ENCODE measurements at places on chromosomes 16 and 17.

GRCh38 chr17:16950488-16950887 is 21.4 kb downstream of the TNFRSF13B start:
- DNase-seq, result no peak

DNA sequence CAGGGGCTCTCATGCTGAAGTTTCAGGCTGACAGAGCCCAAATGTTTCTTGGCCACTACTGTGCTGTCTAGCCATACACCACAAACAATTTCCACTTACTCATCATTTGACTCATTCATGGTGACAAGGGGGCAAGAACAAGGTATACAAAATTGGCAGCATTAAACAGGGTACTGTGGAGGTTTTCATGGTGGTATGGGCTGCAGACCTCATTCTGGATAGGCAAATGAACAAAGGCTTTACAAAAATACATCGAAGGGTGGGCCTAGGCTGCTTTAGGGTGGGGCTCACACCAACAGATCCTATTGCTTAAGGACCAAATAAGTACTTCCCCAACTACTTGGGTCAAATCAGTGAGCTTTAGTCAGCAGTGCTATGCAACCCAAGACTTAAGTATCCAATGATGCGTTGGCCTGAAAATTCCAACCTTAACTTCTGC is 53.0 kb downstream of the N4BP1 start:
- DNase-seq, result no peak

- no peak for DNase-seq
Observed at GRCh38 chr16:13554005-13554404, 365.9 kb upstream of the ERCC4 start.

GRCh38 chr17:34248511-34249024 is 6.5 kb upstream of the CCL2 start:
- no peak for DNase-seq

DNA sequence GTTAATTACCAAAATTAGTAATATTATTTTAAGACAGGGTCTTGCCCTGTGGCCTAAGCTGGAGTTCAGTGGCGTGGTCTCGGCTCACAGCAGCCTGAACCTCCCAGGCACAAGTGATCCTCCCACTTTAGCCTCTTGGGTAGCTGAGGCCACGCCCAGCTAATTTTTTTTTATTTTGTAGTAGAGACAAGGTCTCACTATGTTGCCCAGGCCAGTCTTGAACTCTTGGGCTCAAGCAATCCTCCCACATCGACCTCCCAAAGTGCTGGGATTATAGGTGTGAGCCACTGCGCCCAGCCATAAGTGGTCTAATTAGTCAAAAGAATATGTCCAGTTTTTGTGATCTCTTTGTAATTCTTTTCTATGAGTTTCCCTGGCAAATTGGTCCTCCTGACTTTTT is 12.0 kb upstream of the CFDP1 start:
- no peak for DNase-seq

DNA sequence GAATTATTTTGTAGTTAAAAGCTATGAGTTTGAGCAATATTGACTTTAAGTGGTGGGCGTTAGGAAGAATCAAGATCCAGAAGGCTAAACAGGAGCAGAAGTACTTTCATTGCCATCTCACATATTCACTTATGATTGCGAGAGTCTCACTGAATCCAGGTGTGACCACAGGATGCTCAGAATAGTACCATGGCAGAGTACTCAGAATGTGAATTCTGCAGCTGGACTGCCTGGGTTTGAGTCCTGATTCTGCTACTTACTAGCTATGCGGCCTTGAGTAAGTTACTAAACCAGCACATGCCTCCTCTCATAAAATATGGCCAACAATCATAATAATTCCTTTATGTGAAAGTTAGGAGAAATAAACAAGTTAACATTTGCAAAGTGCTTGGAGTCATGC is 109.5 kb downstream of the CA10 start:
- DNase-seq, result no peak

- DNase-seq, result no peak
Observed at GRCh38 chr17:74145756-74146155, 57.7 kb upstream of the RPL38 start.

DNA sequence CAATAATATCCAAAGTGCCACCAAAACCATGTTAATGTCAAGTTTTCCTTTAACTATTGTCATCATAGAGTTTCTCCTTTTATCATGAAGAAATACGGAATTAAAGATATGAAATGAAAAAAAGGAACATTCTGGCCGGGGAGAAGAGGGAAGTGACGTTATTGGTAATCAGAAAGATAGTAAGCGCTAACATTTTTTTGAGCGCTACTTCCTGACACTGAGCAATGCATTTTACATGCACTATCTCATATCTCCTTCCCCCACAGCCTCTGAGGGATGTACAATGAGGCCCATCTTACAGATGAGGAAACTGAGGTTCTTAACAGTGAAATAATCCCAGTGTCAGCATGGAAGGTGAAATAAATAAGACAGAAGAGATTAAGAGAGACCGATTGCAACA is 410.9 kb downstream of the SOX9 start:
- DNase-seq, result no peak

DNA sequence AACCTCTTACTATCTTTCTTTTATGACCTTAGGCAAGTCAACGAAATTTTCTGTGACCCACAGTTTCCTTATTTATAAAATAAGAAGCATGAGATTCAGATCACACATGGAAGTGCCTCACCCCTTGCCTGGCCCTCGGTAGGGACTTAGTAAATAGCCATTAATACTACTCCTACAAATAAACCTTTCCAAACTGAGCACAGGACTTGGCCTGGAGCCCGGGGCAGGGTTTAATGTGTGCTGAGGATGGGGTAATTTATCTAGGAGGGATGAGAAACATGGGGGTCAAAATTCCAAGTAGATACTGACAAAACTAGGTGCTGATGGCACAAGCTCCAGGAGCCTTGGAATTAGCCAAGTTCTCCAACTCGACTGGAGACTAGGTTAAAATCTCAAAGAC is 35.0 kb downstream of the PITPNC1 start:
- DNase-seq, result no peak

DNA sequence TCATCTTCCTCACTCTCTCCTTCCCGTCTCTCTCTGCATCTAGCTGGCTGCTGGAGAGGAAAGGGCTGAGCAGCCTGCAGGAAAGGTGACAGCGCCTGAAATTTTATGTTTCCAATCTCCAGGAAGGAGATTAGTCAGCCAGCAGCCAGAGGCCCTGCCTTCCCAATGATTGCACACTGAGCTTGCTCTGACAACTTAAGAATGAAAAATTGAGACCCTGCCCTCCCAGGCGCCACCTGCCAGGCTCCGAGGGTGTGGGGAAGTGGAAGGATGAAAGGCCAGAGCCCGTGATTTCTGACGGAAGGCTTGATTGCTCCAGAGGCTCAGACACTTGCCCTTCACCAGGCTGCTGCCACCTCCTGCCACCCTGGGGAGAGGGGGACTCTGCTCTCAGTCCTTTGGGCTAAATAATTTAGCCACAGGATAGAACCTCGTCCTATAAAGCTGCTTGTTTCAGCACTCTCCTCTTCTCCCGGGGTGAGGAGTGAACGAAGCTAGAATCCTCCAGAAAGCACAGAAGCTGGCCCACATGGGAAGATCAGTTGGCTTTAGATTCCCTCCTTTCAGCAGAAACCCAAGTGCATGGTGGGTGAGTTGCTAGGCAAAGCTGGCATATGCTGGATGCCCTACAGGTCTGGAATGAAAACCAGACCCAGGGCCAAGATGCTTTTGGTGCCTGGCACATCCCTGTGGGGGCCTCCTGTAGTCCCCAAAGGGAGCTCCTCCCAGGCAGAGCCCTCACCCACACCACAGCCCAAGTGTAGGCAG is 33.5 kb downstream of the GRIN2C start:
- DNase-seq, result no peak

DNA sequence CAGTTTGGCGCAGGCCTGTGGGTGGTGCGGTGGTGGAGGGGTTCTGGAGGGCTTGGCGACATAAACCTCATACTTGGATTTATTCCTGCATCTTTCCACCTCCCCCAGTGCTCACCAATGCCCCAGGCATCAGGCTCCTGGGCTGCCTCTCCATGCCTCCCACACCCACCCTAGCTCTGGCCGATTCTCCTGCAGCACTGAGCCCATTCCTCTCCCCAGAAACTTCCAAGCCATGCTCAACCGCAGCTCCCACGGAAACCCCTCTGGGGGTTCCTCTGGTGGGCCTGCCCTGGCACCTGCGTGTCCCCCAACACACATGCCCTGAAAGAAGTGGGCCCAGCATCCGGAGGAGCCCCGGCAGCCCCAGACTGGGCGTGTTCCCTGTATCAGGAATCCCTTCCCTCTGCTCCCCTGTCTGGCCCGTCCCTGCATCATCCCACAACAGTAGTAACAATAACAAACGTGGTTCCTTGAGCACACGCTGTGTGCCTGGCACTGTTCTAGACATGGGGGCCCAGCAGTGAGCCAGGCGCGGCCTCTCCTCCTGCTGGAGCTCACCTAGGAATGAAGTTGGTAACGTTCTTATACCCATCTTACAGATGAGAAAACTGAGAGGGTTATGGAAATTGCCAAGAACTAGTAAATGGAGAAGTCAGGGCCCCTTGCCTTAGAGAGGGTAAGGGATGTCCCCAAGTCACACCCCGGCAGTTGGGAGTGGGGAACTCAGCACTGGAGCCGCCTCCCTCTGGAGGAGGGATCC is 2.3 kb downstream of the PRSS21 start:
- no peak for DNase-seq

DNA sequence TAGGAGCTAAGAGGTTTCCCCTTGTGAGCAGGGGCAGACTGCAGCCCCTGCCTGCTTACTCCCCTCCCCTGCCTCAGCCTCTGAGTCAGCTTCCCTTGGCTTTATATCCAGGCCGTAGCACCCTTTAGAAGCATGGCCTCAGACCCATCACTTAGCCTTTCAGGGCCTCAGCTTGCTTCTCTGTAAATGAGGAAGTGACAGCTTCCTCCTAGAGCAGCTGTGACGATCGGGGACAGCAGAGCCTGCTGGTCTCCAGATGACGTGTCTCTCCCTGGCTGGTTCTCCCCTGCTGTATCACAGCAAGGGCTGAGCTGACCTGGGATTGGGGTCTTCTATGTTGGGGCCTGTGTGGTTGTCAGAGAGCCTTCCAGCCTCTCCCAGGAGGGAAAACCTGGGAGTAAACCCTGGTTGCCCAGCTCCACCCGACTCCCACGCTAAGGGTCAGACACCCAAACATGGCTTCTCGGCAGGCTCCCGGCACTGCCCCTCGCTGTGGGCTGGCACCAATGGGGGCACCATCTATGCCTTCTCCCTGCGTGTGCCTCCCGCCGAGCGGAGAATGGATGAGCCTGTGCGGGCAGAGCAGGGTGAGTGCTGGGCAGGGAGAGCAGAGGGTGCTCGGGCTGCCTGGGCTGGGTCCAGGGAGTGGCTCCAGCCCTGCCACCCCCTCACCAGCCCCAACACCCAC is 16.3 kb upstream of the MYO15B start:
- DNase-seq, result no peak

DNA sequence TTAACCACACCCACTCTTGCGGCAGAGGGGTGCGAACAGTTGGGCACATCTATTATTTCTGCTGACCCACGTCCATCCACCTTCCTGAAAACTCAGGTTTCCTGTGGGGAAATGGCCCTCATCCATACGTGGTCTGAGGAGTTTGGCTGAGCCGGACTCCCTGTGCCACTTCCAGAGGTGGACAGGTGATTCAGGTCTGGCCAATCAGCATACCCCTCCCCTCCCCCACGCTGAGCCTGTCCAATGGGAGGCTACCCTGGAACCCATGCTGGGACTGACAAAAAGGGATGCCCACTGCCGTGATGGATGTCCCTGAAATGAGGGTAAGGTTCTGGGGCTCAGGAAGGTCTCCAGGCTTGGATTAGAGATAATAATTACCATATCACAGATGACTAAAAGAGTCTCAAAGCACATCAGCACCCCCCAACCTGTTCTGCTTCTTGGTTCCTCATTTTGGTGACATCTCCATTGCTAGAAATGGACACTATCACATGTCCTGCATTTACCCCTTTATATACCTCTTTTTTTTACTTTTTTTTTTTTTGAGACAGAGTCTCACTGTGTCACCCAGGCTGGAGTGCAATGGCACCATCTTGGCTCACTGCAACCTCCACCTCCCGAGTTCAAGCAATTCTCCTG is 5.3 kb upstream of the MAPK7 start:
- no peak for DNase-seq

- DNase-seq, result no peak
Observed at GRCh38 chr16:85332175-85332574, 219.9 kb upstream of the CIBAR2 start.

- no peak for DNase-seq
Observed at GRCh38 chr17:17913695-17914332, 58.4 kb downstream of the TOM1L2 start.

DNA sequence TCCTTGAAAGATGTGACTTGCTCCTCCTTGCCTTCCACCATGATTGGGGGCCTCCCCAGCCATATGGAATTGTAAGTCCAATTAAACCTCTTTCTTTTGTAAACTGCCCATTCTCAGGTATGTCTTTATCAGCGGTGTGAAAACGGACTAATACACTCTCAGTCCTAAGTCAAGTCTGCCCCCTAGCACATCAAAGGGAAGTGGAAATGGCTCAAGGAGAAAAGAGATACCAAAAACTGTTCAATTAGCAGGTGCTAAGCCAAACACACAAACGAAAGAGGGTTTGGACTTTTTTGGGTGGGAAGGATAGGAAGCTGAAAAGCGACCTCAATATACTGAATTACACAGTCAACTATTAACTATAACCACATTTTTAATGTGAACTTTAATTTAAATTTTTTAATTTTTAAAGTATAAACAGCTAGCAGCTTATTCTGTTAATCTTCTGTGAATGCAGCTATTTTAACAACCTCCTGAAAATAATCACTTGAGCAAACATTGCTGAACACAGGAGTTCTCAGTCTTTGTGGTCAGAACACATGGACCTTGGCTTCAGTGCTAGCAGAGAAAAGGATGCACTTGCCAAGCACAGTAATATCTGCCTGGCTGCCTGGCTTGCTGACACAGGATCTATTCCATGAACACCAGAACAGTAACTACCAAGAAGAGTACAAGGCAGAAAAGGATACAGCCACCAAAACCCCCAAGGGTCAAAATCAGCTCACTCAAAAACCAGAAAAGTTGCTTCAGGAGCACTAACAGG is 10.9 kb downstream of the ZNF18 start:
- no peak for DNase-seq

- no peak for DNase-seq
Observed at GRCh38 chr16:68362947-68363657, 52.3 kb downstream of the PRMT7 start.

GRCh38 chr17:35127751-35128514 is 6.5 kb downstream of the FNDC8 start:
- DNase-seq, result no peak

DNA sequence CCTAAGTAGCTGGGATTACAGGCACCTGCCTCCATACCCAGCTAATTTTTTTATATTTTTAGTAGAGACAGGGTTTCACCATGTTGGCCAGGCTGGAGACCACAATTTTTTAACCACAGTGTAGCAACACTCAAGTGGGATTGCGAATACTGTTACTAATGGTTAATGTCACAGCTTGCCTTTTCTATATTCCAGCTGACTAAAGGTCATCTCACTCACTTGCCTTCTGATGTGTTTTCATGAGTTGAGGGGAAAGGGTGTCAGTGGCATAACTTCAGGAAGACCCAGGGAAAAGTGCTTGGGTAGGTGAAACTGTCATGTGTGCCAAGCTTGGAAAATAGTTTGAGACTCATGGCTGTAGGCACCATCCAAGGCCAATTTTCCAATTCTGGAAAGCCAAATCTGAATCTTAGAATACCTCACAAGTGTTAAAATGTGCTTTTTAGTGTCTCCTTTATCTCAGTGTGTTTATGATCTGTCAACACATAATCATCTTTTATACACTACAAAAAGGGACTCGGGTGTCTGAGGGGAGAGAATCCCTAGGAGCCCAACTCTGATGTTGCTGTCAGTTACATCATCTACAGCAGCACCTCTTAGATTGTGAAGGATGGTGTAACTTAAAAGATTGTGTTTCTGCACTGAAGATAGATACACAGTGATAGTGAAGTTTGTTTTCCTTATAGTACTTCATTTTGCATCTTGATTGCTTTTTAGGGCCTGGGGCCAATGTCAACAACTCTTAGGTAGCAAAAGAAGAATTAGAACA is 27.1 kb downstream of the OGFOD1 start:
- DNase-seq, result no peak

Data from stimulated activated CD4-positive, alpha-beta T cell treated with anti-CD3 and anti-CD28 coated beads, Interleukin-1b, Interleukin-23, amount 100 ng/mL, for 1 hour (primary cell).